Kidney (tissue), 22 donors: ENCODE measurements at places on chromosomes 2 and 18. TPM values are rescaled to one million over a fixed set of nuclear protein-coding genes. Genes with fewer than 3 reads are reported as not detected.

The STON1 gene
- 5.8 TPM for polyA plus RNA-seq

The AGXT gene
- polyA plus RNA-seq: 12.5 TPM

The SLC35F5 gene
- 49.9 TPM for polyA plus RNA-seq

The TCF23 gene
- not detected for polyA plus RNA-seq

The LCT gene
- 0.19 TPM for polyA plus RNA-seq

The RBKS gene
- 28.7 TPM for polyA plus RNA-seq

The WNT10A gene
- polyA plus RNA-seq: 1.1 TPM

The AP1S3 gene
- polyA plus RNA-seq: 2.5 TPM

The DPP10 gene
- 0.67 TPM for polyA plus RNA-seq

DNA sequence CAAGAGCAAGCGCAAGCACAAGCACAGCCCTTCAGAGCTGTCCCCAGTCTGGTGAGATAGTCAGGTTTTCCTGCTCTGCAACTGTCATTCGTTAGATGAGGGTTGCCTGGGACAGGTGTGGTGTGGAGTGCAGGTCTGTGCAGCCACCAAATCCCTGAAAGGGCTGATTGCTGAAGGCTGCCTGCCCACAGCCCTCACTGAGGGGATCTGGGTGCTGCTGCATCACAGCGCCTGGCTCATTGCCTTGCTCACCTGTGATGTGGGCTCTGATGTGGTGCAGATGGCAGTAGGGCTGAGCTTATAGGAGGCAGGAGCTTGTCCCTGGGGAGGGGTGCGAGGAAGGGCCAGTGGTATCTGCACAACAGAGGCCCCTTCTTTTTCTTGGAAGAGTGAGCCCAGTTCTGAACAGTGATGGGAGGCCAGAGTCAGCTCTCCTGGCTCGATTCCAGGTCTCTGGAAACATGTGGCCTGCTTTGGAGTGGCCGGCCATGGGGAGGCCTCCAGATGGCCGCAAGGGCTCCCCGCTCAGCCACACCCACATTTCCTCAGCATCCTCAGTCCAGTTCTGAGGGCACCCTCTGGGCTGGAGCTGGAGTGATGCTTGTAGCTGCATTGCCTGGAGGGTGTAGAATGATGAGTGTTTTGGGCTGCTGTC is 11.4 kb downstream of the UBE2F start:
- no peak for DNase-seq
- H3K36me3 ChIP-seq: peaks cover 6% of the 10 kb centered on the region
- no peak overlapping the region for H3K27ac ChIP-seq
- H3K4me1 ChIP-seq: peaks cover 6% of the 10 kb centered on the region

DNA sequence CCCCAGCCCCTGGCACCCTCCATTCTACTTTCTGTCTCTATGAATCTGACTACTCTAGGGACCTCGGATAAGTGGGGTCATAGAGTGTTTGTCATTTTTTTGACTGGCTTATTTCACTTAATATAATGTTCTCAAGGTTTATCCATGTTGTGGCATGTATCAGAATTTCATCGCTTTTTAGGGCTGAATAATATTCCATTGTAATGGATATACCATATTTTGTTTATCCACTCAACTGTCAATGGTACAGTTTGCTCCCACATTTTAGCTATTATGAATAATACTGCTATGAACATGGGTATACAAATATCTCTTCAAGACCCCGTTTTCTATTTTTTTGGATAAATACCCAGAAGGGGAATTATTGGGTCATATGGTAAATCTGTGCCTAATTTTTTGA is 7.4 kb downstream of the TRAF3IP1 start:
- H3K27me3 ChIP-seq: no peaks in the 10 kb centered on the region
- peaks cover 11% of the 10 kb centered on the region for H3K36me3 ChIP-seq
- H3K4me1 ChIP-seq: no peaks in the 10 kb centered on the region
- no peak overlapping the region for H3K4me3 ChIP-seq

- H3K36me3 ChIP-seq: no peaks in the 10 kb centered on the region
- H3K27ac ChIP-seq: no peak overlapping the region
- H3K4me3 ChIP-seq: no peak overlapping the region
- DNase-seq: no peak
These were observed 184.6 kb downstream of the ETAA1 start for GRCh38 chr2:67581751-67582150.

- H3K36me3 ChIP-seq: no peaks in the 10 kb centered on the region
- H3K27me3 ChIP-seq: no peaks in the 10 kb centered on the region
These were observed 59.7 kb upstream of the TMEFF2 start for GRCh38 chr2:192254444-192254843.

GRCh38 chr2:233228376-233228775 is 23.1 kb upstream of the ATG16L1 start:
- no peak overlapping the region for H3K27ac ChIP-seq
- no peak overlapping the region for H3K4me3 ChIP-seq
- no peaks in the 10 kb centered on the region for H3K27me3 ChIP-seq
- no peak for DNase-seq
- no peaks in the 10 kb centered on the region for H3K4me1 ChIP-seq

- no peak for DNase-seq
- peaks cover 33% of the 10 kb centered on the region for H3K36me3 ChIP-seq
- no peaks in the 10 kb centered on the region for H3K27me3 ChIP-seq
- H3K4me3 ChIP-seq: no peak overlapping the region
These were observed 57.9 kb downstream of the SLC66A3 start for GRCh38 chr2:11213090-11213638.

DNA sequence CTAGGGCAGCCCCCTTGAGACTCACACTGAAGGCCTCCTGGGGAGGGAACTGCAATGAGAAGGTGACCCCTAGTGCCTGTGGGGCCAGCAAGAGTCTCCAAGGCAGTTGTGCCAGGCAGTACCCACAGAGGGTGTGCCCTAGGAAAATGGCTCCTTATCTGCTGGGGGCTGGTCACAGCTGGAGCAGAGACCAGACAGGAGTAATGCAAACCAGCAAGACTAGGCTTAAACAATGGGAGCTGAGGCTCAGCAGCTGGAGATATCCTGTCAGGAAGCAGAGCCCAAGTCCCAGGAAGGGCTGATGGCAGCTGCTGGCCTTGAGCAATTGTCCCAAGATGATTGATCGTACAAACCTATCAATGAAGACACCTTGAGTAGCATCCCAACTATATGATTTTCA is 26.8 kb upstream of the E2F6 start:
- no peaks in the 10 kb centered on the region for H3K36me3 ChIP-seq
- no peaks in the 10 kb centered on the region for H3K4me1 ChIP-seq
- no peak for DNase-seq
- no peak overlapping the region for H3K27ac ChIP-seq
- no peak overlapping the region for H3K4me3 ChIP-seq
- H3K27me3 ChIP-seq: no peaks in the 10 kb centered on the region

- no peaks in the 10 kb centered on the region for H3K27me3 ChIP-seq
- peak overlapping the region; percentile 63 for H3K27ac ChIP-seq
- no peak for DNase-seq
- no peaks in the 10 kb centered on the region for H3K4me1 ChIP-seq
- H3K36me3 ChIP-seq: no peaks in the 10 kb centered on the region
These were observed 12.5 kb upstream of the ARMC9 start for GRCh38 chr2:231185886-231186285.

GRCh38 chr2:210762604-210763588 is 206.5 kb downstream of the CPS1 start:
- H3K27me3 ChIP-seq: no peaks in the 10 kb centered on the region
- no peak overlapping the region for H3K4me3 ChIP-seq
- DNase-seq: no peak
- no peak overlapping the region for H3K27ac ChIP-seq
- H3K4me1 ChIP-seq: no peaks in the 10 kb centered on the region
- no peaks in the 10 kb centered on the region for H3K36me3 ChIP-seq

GRCh38 chr2:178397002-178397605 is 53.9 kb downstream of the PRKRA start:
- DNase-seq: no peak
- H3K27ac ChIP-seq: no peak overlapping the region
- no peaks in the 10 kb centered on the region for H3K4me1 ChIP-seq
- no peaks in the 10 kb centered on the region for H3K27me3 ChIP-seq
- H3K36me3 ChIP-seq: no peaks in the 10 kb centered on the region

DNA sequence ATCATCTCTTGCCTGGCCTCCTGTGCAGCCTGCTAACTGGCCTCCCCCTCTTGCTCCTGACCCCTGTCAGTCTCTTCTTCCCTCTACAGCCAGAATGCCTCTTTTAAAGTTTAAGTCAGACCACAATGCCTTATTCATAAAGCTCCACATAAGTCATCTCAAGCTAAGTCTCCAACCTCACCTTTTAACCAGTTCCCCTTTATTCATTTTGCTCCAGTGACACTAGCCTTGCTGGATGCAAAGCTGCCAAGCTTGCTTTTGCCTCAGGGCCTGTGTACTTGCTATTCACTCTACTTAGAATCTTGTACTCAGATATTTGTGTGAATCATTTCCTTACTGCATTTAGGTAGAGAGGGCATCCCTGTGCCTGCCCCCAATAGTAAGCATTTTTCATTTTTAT is 180.9 kb downstream of the PDE1A start:
- H3K4me3 ChIP-seq: no peak overlapping the region
- H3K4me1 ChIP-seq: no peaks in the 10 kb centered on the region
- H3K27ac ChIP-seq: no peak overlapping the region
- no peaks in the 10 kb centered on the region for H3K36me3 ChIP-seq

GRCh38 chr2:119319593-119319992 is 47.0 kb downstream of the C2orf76 start:
- DNase-seq: no peak
- no peaks in the 10 kb centered on the region for H3K36me3 ChIP-seq
- H3K4me1 ChIP-seq: no peaks in the 10 kb centered on the region
- H3K4me3 ChIP-seq: no peak overlapping the region
- H3K27me3 ChIP-seq: no peaks in the 10 kb centered on the region

DNA sequence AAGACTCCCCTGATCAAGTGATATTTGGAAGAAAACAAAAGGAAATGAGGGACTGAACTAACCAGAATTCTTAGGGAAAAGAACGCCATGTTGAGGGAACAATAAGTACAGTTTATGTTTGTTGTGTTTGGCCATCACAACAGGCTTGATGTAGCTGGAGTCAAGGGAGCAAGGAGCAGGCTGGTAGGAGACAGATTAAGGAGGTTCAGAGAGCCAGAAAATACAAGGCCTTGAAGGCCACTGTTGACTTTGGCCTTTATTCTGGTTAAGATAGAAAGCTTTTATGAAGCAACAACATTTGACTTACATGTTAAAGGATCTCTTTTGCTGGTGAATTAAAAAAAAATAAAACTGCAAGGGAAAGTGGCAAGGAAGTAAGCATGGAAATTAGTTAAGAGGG is 754.1 kb upstream of the SLC8A1 start:
- H3K4me3 ChIP-seq: no peak overlapping the region
- H3K4me1 ChIP-seq: no peaks in the 10 kb centered on the region
- no peaks in the 10 kb centered on the region for H3K36me3 ChIP-seq
- H3K27me3 ChIP-seq: no peaks in the 10 kb centered on the region
- DNase-seq: no peak
- H3K27ac ChIP-seq: no peak overlapping the region

DNA sequence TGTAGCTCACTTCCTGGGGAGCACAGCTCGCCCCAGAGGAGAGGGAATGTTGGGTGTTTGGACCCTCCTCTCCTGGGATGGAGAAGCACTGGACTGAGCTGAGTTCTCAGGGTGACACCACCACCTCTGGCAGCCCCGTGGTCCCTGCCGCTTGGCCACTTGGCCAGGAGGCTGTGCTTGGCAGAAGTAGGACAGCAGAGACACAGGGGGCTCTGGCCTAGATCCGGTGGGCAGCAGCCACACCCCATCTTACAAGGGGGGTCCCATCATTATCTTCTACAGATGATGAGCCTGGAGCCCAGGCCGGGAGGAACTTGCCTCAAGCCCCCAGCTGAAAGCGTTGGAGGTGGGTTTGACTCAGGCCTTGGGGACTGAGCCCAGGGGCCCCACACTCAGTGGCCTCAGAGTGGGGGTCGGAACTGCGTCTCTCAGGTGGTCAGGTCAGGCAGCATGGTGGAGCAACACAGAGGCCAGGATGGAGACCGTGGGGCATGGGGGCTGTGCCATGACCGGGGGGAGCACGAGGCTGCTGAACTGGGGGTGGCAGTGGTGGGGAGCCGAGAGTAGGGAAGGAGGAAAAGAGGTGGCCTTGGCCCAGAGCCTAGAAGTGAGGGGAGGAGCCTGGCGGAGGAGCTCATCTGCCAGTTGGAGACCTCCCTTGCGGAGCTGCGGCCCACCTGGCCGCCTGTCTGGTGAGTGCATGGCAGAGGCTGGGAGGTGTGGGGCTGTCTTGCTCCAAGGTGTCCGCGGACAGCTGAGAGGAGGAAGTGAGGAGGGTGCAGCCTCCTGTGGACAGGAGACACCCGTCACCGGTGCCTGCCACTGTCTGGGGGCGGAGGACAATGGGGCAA is 63.6 kb upstream of the HDAC4 start:
- H3K4me1 ChIP-seq: no peaks in the 10 kb centered on the region
- peaks cover 2% of the 10 kb centered on the region for H3K36me3 ChIP-seq
- no peaks in the 10 kb centered on the region for H3K27me3 ChIP-seq
- DNase-seq: no peak
- H3K27ac ChIP-seq: peak overlapping the region; percentile 18
- H3K4me3 ChIP-seq: no peak overlapping the region

DNA sequence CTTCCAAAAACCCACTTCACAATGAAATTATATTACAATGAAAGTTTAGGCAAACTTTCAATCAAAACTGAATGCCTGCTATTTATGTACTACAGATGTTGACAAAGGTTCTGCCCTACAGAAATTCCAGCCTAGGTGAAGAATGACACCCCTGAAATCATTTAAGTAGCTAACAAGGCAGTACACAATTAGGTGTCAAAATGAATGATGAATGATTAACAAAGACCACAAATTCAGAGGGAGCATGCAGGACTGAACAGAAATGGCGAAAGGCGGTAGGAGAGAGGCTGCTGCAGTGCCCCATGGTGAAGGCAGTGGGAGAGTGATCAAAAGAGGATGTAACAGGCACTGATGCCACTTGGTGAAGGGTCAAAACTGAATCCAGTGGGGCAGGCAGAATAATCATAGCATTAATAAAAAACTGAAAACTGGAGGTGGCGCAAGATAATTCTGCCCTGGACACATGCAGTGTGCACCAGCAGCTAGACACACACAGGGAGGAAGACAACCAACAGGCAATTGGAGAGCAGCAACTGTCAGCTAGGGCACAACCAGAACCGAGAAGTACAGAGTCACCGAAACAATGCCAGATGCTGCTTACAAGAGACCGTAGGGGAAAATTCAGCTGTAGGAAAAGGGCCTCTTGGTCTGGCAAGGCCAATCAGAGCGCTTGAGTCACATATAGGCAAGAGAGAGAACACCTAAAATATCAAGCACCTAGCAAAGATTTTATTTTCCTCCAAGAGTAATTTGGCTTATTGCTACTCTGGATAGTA is 4.5 kb downstream of the TMEM131 start:
- H3K27me3 ChIP-seq: no peaks in the 10 kb centered on the region
- H3K4me3 ChIP-seq: no peak overlapping the region
- no peak overlapping the region for H3K27ac ChIP-seq
- no peak for DNase-seq
- no peaks in the 10 kb centered on the region for H3K36me3 ChIP-seq

- no peaks in the 10 kb centered on the region for H3K4me1 ChIP-seq
- no peak for DNase-seq
- H3K4me3 ChIP-seq: no peak overlapping the region
- no peaks in the 10 kb centered on the region for H3K36me3 ChIP-seq
These were observed 68.1 kb downstream of the OLA1 start for GRCh38 chr2:174180165-174180724.

DNA sequence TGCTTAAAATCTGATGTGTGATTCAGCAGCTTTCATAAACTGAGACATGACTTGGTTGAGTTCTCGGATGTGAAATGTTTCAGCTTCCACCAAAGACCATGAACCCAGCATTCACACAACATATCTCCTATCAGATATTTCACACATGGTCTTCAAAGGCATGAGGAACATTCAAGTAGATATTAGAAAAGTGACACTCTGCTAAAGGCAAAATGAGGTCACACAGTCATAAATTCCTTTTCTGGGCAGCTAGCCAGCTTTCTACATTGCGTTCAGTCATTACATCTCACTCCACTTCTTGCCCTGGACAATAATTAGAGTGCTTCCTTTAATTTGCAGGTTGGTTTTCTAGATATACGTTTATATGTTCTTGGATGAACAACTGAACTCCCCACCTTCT is 96.7 kb downstream of the GAREM1 start:
- H3K4me1 ChIP-seq: peaks cover 3% of the 10 kb centered on the region
- DNase-seq: no peak
- no peak overlapping the region for H3K4me3 ChIP-seq
- no peak overlapping the region for H3K27ac ChIP-seq
- H3K36me3 ChIP-seq: no peaks in the 10 kb centered on the region
